Cortex of kidney (tissue), 1 donor: ENCODE measurements at places on chromosomes 16 and 17.

GRCh38 chr16:27058299-27058698 lies 8.4 kb upstream of the C16orf82 start:
- DNase-seq, result no peak

- DNase-seq, result no peak
Measured at GRCh38 chr17:15012351-15012980, 252.7 kb downstream of the PMP22 start.

GRCh38 chr17:78925662-78926555 lies 722 bp upstream of the TIMP2 start:
- no peak for DNase-seq

DNA sequence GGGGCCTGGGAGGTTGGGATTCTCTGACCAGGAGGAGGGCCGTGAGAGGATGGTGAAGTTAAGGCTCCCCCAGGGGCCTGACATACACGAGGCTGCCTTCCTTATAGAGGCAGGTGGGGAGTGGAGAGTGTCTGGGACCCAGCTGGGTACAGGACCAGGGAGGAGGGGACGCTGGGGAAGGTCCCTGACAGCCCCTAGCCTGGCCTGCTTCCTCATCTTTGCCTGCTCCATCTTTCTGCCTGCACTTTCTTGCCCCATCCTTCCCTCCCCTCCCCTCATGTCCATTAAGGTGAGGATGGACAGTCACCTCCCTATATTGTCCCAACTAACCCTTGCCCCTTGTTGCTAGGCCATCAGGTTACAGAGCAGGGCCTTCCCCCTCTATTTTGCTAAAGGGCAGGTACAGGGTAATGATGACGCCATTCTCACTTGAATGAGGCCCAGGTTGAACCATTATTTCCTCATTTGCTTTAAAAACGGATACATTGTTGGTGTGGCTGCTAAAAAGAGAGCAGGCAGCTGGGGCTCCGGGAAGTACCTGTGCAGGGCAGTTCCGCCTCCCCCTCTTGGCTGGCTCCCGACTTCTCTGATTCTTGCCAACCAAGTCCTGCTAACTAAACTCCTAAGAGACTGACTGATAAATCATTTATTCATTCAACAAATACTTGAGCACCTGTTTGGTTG lies 1.3 kb downstream of the C17orf99 start:
- no peak for DNase-seq
